ENCODE measurements at places on chromosomes 5 and 9.

GRCh38 chr5:126052120-126052519, 371.1 kb upstream of the GRAMD2B start:
- no peak for DNase-seq

- DNase-seq: no peak
These were observed 4.1 kb downstream of the PRDM6 start for GRCh38 chr5:123093111-123093600.

DNA sequence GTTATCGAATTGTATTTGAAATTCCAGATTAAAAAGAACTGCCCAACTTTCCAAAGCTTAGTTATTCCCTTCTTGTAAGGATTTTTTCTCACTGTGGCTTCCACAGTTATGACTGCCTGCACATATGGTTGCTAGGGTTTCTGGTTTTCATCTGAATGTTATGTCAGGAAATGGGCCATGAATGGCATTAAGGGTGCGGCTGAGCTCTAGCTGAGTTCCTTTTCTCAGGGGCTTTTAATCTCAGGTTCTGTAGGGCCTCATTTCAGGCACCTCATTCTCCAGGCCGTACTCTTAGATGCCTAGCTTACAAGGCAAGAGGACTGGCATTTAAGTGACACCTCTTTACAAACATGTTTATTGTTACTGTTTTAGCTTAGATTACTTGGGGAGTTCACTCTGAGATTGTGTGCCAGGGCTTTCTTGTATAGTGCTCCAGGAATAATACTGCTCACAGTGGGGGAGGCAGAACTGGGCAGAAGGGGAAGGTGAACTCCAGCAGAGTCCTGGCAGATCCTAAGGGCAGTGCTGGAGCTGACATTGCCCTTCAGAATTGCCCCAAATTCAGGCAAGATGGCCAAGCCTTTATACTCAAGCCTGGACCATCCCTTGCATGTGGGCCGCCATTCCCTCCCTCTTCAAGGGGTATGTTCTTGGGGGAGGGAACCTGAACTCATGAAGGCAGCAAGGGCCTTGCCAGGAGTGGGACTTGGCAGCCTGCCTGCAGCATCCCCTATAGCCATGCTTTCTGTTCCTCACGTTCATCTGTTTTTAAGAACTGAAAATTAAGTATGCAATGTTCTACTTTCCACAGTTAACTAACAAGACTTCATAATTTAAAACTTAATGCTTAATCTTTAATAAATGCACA, 111.5 kb downstream of the KDM4C start:
- no peak for DNase-seq

GRCh38 chr9:92276331-92277032, 17.0 kb downstream of the IARS1 start:
- DNase-seq: no peak

DNA sequence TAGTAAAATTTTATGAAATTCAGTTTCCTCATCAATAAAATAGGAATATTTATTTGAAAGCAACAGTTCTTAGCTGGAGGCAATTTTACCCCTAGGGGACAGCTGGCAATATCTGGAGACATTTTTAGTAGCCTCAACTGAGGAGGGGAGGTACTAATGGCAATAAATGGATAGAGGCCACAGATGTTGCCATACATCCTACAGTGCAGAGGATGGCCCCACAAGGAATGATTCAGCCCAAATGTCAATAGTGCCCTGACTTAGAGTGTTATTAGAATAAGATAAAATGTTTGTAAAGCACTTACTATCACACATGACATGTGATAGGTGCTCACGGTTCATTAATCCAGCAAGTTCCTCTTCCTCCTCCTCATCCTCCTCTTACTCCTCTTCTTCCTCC, 293.6 kb downstream of the KCTD16 start:
- no peak for DNase-seq
